ENCODE measurements at places on chromosomes 3 and 15. TPM values are rescaled to one million over a fixed set of nuclear protein-coding genes. Genes with fewer than 3 reads are reported as not detected.
A peak's percentile ranks its signal among the peaks of the same experiment; 100 is the strongest.

The ANKDD1A gene
- total RNA-seq, result 15.6 TPM

The DPPA2 gene
- not detected for total RNA-seq

- DNase-seq, result peak; percentile 78
Measured at GRCh38 chr15:66883284-66883911, 181.4 kb downstream of the SMAD6 start.

DNA sequence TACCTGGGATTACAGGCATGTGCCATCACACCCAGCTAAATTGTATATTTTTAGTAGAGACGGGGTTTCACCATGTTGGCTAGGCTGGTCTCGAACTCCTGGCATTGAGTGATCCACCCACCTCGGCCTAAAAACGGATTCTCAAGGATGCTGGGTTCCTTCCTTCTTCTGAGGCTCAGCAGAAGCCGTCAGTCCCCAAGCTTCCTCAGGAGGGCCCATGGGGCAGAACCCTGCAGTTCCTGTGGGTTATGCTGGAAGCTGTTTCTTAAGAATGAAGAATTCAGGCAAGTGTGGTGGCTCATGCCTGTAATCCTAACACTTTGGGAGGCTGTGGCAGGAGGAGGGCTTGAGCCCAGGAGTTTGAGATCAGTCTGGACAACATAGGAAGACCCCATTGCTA, 29.0 kb upstream of the ZNF710 start:
- no peak for DNase-seq

GRCh38 chr3:129506231-129506742, 22.2 kb upstream of the RHO start:
- DNase-seq, result peak; percentile 61

DNA sequence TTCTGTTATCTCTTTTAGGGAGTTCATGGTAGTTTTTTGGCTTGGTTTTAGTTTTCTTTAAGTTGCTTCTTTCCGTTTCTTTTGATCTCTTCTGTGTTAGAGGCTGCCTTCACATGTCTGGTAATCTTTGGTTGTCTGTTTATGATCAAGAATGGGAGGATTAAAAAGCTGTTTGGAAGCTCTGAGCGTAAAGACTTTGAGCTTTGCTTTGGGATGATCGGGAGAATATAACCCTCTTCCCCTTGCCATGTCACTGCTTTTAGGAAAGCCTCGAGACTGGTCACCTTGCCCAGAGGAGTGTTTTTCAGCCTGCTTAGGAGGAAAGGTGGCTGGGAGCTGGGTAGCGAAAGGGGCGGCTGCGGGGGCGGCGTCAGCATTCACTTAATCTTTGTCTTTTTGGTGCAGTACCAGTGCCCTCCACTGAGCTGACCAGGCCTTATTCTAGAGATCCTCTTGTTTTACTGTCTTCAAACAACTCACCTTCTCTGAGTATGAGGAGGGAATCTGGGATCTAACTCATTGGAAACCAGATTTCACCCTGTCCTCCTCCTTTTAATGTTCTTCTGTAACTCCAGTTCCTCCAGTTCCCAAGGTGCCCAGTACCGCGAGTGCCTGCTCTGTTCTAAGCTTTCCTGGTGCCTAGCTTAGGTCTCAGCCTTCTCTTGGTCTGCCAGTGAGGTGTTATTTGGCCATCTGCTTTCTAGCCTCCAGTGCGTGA, 15.5 kb downstream of the TATDN2 start:
- no peak for DNase-seq

DNA sequence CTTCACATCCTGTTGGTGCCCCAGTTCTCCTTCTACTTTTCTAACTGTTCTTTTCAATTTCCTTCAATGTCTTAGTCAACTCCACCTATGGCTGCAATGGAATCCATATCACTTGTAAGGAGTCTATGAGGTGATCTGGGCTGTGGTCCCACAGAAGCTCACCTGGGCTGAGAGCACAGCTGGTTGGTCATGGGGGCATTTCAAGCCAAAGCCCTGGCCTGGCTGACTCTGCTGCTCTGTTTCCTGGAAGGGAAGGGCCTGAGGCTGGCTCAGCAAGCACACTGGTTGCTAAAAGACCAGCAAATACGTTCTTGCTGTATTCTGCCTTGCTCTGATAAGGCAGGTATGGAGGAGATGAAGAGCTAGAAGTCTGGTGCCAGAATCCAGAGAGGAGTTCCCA, 29.0 kb downstream of the AMOTL2 start:
- DNase-seq, result no peak

The NEK10 gene
- 25.7 TPM for total RNA-seq

DNA sequence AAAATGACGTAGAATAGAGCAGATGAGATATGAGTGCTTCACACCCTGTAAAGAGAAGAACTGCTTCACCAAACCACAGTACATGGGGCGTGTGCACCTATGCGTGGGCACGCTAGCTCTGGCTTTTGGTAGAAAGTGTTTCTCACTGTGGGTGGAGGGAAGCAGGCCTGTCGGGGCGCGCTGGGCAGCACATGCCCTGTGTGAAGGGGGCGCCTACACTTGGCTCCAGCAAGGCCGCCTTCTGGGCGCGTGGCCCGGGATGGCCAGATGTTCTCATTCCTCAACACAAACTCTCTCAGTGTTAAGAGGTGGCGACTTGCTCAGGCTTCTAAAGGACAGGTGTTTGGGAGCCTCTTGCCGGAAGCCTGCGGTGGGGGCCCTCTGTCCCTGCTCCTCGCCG, 90.0 kb downstream of the FBLN2 start:
- no peak for DNase-seq

The SUCLG2 gene
- total RNA-seq, result 9.7 TPM

Measured in occipital lobe (tissue), 3 donors.